AG04449 (cell line): ENCODE measurements at places on chromosomes 5 and 9.

- DNase-seq, result no peak
Measured at GRCh38 chr5:146078566-146078965, 26.8 kb downstream of the PLAC8L1 start.

DNA sequence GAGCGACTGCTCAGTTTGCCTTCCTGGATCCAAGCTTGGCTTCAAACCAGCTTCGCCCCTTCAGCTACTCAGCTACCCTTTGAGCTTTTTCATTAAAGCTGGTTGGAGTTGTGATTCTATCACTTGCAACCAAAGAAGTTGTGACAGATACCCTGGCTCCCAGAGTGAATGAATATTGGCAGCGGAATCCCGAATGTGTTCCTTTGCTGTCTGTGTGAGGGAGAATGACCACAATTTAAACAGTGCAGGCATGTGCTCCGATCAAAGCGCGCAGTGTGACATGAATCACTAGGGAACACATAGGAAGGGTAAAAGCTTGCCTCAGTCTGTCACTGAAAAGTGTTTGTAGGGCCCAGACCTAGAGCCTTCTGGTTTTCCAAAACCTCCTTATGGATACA, 6.6 kb upstream of the AFAP1L1 start:
- no peak for DNase-seq

DNA sequence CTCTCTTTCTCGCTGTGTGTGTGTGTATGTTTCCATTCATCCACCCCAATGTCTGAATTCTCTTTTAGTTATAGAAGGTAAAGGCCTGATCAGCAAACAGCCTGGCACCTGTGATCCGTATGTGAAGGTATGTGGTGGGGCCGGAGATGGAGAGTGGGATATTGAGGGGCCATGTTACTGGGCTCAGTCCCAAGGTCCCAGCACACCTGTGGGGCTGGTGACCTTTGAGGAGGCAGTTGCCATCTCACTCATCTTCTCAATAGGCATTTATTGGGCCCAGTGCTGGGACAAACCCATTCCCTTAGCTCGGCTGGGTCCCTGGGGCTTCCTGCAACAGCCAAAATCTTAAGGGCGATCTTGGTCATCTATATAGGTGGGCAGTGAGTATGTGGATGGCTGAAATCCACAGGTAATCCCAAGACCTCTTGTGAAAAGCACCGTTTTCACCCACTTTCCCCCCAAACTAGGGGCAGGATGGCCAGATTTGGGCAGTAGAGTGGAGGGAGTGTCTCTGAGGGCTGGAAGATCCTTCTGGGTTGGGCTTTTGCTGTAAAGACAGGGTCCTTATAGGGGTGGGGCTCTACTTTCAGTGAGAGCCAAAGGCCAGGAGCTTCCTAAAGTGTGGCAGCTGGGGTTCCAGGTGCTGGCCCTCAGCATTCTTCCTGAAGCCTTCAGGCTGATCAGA, 19.6 kb downstream of the RGS3 start:
- DNase-seq, result no peak

DNA sequence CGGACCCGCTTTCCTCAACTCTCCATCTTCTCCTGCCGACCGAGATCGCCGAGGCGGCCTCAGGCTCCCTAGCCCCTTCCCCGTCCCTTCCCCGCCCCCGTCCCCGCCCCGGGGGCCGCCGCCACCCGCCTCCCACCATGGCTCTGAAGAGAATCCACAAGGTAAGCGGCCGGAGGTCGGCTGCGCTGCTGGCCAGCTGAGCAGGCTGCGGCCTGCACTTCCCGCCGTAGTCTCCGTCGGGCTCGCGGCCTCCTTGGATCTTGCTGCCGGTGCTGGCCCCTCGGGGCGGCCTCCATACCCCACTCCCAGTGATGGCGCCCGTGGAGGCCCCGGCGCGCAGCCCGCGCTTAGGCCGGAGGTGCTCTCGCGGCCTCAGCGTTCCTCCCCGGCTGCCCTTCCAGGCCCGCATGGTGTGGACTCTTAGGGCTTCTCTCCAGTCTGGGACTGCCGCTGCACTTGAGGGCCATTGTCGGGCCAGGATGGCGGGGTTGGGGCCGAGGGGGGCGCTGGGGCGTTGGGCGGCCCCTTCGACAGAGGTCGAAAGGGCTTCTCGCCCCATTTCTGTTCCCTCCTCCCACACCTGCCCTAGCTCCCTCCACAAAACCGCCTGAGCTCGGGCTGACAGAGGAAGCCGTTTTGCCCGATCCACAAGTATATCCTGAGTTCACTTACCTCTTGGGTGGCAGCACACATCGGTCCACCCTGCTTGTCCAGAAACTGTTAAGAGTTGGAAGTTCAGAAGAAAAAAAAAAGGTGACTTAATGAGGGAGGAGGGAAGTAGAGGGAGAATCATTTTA, 714 bp downstream of the UBE2D2 start:
- no peak for DNase-seq

GRCh38 chr9:78089111-78089510, 57.5 kb upstream of the GNAQ start:
- DNase-seq, result no peak

GRCh38 chr5:43920422-43920821, 317.4 kb downstream of the NNT start:
- no peak for DNase-seq

GRCh38 chr5:109921735-109922380, 232.1 kb downstream of the MAN2A1 start:
- DNase-seq, result no peak

- no peak for DNase-seq
Measured at GRCh38 chr5:34057118-34057517, 14.1 kb upstream of the C1QTNF3 start.

- DNase-seq, result no peak
Measured at GRCh38 chr5:14675865-14676300, 11.4 kb downstream of the OTULIN start.

GRCh38 chr9:92614763-92615461, 55.0 kb downstream of the IPPK start:
- DNase-seq, result no peak

DNA sequence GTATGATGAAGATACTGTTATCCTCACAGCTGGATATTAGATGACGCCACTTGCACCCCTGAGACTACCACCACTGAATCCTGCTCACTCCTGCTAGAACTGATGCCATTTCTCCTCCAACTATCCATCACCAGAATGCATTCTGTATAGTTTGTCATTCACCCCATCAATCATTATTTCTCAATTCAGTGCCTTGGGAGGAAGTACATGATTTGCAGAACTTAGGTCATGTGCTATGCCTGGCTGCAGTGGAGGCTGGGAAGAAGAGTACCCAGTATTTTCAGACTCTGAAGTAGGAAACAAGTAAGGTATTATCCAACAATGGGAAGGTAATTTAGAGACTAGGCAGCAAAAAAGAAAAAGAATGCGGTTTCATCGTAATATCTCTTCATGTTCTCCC, 26.2 kb upstream of the HSD17B4 start:
- DNase-seq, result no peak

- DNase-seq, result no peak
Measured at GRCh38 chr5:140607031-140607430, 25.9 kb downstream of the CD14 start.

DNA sequence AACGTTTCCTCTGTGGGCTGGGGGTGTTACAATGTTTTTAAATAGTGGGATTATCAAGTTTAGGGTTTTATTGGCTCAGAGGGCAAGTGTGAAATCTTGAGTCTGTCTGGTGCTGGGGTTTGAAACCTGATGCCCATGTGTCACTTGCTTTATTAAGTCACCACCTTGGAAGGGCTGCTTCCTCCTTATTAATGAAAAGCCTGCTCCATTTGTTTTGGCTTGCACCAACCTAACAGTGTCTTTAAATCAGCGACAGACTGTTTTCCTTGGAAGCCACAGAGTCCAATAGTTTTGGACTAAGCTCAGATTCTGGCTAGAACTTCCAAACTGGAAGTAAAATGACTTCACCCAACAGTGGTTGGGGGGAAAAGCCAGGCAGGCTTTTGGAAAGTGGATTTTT, 10.7 kb upstream of the PALM2AKAP2 start:
- DNase-seq, result no peak

DNA sequence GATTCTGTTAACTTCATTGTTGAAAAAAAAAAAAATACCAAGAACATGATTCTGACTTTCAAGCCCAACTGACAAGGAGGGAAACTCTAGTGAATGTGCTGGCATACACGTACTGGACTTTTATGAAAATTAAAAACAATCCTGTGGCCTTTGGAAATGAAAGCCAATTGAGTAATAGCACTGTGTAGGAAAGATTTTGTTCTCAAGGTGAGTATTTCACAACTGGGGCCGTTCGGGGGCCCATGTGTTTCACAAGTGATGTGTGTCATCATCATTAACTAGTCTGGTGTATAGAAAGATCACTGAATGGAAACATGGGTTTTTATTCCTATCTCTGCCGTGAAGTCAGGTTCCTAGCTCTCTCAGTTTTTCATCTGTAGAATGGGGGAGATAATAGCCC, 605.0 kb upstream of the CLINT1 start:
- DNase-seq, result no peak

GRCh38 chr9:34097865-34098264, 28.6 kb downstream of the DCAF12 start:
- DNase-seq, result no peak

- no peak for DNase-seq
Measured at GRCh38 chr5:120999550-120999949, 535.5 kb downstream of the PRR16 start.

- DNase-seq, result no peak
Measured at GRCh38 chr5:144230806-144231205, 60.1 kb downstream of the KCTD16 start.

GRCh38 chr9:118896324-118897000, 472.8 kb downstream of the BRINP1 start:
- DNase-seq, result no peak

DNA sequence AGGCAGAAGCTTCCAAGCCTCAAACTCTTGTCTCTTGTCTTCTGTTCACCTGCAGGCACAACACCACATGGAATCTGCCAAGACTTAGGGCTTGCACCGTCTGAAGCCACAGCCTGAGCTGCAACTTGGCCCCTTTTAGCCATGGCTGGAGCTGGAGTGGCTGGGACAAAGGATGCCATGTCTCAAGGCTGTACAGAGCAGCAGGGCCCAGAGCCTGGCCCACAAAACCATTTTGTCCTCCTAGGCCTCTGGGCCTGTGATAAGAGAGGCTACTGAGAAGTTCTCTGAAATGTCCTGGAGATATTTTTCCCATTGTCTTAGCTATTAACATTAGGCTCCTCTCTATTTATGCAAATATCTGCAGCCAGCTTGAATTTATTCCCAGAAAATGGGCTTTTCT, 330.8 kb downstream of the DTWD2 start:
- DNase-seq, result no peak

GRCh38 chr5:141510850-141511601, 22.1 kb downstream of the PCDHGC5 start:
- no peak for DNase-seq

GRCh38 chr9:112743216-112743836, 7.2 kb upstream of the SNX30 start:
- no peak for DNase-seq

- no peak for DNase-seq
Measured at GRCh38 chr5:150993826-150994412, 26.5 kb upstream of the GPX3 start.

DNA sequence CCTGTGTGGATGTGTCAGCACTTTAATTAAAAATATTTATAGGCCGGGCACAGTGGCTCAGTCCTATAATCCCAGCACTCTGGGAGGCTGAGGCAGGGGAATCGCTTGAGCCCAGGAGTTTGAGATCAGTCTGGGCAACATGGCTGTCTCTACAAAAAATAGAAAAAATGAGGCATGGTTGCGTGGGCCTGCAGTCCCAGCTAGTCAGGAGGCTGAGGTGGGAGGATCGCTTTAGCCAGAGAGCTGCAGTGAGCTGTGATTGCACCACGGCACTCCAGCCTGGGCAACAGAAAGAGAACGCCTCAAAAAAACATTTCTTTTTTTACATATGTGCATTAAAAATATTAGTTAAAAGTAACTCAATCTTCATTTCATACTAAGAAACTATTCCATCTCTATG, 6.2 kb downstream of the TBC1D9B start:
- DNase-seq, result no peak

GRCh38 chr5:83538786-83539462, 67.4 kb downstream of the VCAN start:
- DNase-seq, result no peak

- DNase-seq, result no peak
Measured at GRCh38 chr9:101469026-101469425, 33.5 kb upstream of the ALDOB start.

- no peak for DNase-seq
Measured at GRCh38 chr5:53002491-53002890, 13.3 kb downstream of the ITGA2 start.

- no peak for DNase-seq
Measured at GRCh38 chr9:110850401-110851135, 182.0 kb downstream of the MUSK start.

- no peak for DNase-seq
Measured at GRCh38 chr5:111930449-111930848, 173.5 kb upstream of the NREP start.

DNA sequence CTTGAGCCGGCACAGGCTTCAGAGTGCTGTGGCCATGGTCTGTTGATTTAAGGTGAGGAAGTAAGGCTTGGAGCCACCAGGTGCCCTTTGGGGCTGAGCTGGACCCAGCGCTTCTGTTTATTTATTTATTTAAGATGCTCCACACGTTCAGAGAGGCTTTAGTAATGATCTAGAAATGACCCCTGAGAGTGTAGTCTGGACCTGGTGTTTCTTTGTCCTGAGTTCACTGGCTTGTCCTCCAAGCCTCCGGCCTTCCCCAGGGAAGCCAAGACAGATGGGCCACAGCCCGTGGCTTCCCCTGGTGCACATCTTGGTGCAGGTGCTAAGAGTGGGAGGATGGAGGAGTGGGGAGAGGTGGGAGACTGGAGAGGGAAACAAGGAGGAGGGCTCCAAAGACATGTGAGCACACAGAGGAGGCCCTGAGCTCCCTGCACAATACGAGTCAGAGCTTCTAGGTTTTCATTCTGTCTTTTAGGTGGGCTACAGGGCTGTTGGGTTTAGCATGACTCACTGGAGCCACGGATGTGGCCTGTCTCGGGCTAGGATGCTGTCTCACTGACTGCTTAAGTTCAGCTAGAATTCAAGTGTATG, 56.9 kb downstream of the AHRR start:
- DNase-seq, result no peak

DNA sequence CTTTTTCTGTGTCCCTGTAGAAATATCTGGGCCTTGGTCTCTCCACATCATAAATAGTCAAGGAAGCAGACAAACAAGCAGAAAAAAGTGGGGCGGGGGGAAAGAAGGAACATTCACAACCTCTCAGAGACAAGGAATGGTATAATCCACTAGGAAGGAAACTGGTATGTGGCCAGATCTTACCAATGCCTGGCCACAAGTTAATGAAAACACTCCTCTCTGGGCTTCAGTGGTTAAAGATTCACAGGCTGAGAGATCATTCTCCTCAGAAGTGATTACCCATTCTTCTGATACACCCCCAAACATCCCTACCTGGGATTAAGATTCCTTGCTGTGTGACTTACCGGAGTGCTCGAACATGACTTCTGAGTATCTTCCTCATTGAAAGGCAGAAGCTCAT, 290.6 kb downstream of the MARCHF11 start:
- no peak for DNase-seq

GRCh38 chr9:114592356-114592755, 4.8 kb downstream of the ATP6V1G1 start:
- no peak for DNase-seq

DNA sequence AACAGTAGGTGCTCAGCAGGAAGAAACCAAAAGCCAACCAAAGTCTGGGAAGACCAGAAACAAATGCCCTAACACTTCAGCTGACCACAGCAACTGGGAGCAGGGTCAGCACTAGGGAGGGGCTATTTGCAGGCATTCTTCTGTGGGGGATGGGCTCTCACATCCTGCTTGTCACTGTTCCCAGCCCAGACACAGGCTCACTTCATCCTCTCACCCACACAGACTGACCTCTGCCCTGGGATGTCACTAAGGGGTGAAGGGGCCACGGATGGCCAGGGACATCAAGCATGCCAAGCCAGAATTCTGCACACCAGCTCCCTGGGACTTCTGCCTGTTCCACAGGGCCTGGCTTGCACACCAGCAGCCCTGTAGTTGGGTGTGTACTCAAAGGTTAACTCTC, 28.7 kb downstream of the GFRA3 start:
- DNase-seq, result no peak
